Hematopoietic multipotent progenitor cell treated with erythropoietin and hydrocortisone succinate and interleukin-3 and kit ligand, for 4 days (in vitro differentiated cells): ENCODE measurements at places on chromosomes 2 and 18.

DNA sequence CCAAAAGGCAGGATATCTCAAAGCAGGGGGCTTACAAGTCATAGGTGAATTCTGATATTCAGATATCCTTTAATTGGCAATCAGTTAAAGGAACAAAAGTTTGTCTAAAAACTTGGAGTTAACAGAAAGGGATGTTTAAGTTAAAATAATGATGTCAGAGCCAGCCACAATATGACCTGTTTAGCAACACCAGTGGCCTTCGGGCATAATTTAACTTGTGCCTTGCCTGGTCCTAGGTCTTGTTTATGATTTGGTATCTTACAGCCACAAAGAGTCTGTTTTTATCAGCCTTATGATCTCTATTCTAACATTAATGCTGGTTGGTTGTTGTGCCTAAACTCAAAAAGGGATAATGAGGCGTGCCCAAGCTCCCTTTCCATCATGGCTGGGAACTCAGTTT is 252.9 kb downstream of the RNF152 start:
- DNase-seq, result no peak

DNA sequence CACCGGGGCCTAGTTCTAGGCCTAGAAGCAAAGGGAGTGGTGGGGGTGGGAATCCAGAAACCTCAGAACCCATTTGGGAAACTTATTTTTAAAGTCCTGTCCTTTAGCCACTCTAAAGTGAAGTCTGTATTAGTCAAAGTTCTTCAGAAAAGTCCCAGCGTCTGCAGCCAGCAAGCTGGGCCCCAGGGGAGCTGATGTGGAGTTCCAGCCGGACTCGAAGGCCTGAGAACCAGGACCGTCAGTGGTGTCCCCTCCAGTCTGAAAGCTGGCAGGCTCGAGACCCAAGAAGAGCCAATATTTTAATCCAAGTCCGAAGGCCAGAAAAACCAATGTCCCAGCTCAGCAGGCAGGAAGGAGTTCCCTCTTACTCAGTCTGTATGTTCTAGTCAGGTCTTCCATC is 32.4 kb downstream of the ID2 start:
- DNase-seq, result no peak

- no peak for DNase-seq
Measured at GRCh38 chr2:221655300-221655699, 83.2 kb upstream of the EPHA4 start.

DNA sequence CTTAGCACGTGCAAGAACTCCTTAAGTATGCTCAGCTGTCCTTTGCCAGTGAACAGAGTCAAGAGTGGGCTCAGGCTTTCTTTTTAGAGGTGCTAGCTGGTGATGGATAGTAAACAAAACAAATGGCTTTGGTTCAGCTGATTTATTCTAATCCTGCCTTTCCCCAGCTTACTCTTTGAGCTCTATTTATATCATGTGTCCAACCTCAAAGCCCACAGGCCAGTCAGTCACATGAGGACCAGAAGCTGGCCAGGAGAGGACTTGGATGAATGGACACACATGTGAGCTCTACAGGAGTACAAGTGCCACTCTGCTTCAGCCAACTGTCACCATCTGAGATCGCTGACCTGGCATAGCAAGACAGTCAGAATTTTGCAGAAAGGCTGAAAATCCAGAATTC is 59.4 kb downstream of the STK39 start:
- DNase-seq, result no peak

DNA sequence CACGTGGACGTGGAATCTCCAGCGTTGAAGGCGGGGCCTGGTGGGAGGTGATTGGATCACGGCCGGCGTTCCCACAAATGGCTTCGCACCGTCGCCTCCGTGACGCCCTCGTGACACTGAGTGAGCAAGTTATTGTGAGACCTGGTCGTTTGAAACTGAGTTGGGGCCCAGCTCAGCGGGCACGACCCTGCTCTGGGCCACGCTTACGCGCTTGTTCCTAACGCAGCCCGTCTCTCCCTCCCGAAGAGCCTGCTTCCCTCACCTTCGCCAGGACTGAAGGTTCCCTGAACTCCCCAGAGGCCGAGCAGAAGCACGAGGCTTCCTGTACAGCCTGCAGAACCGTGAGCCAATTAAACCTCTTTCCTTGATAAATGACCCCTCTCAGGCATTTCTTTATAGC is 121.8 kb downstream of the RTP5 start:
- no peak for DNase-seq
